Kidney epithelial cell (primary cell): ENCODE measurements at places on chromosomes 11 and 22. TPM values are rescaled to one million over a fixed set of nuclear protein-coding genes. Genes with fewer than 3 reads are reported as not detected.

MYBPC3 gene
- not detected in 2 replicates for total RNA-seq

PNPLA3 gene
- 5.2 and 6.9 TPM in 2 replicates for total RNA-seq

CDHR5 gene
- 0.92 TPM in 1 of 2 replicates, not detected in the other for total RNA-seq

DEFB131B gene
- not detected in 2 replicates for total RNA-seq

PANX1 gene
- total RNA-seq: 56.5 and 60.5 TPM in 2 replicates

SCT gene
- 2.1 TPM in 1 of 2 replicates, not detected in the other for total RNA-seq

PANX2 gene
- 0.33 and 1.1 TPM in 2 replicates for total RNA-seq

PLAAT5 gene
- total RNA-seq: 0.14 and 0.17 TPM in 2 replicates

LIF gene
- total RNA-seq: 108 and 112 TPM in 2 replicates

DHCR7 gene
- total RNA-seq: 88.8 and 105 TPM in 2 replicates

LRRC4C gene
- total RNA-seq: 0.14 and 1.5 TPM in 2 replicates

HEPN1 gene
- total RNA-seq: not detected in 2 replicates

FLRT1 gene
- 0.13 and 0.14 TPM in 2 replicates for total RNA-seq

FDX1 gene
- total RNA-seq: 10.3 and 11.5 TPM in 2 replicates

TREH gene
- total RNA-seq: not detected in 2 replicates

YPEL4 gene
- 1.4 TPM in 1 of 2 replicates, not detected in the other for total RNA-seq

DENND6B gene
- 4.5 TPM in 2 replicates for total RNA-seq

CCDC15 gene
- 1.4 and 3.1 TPM in 2 replicates for total RNA-seq

KLHL35 gene
- total RNA-seq: 1.5 and 6.8 TPM in 2 replicates
